M059J (cell line): ENCODE measurements at places on chromosomes 5 and 9.

DNA sequence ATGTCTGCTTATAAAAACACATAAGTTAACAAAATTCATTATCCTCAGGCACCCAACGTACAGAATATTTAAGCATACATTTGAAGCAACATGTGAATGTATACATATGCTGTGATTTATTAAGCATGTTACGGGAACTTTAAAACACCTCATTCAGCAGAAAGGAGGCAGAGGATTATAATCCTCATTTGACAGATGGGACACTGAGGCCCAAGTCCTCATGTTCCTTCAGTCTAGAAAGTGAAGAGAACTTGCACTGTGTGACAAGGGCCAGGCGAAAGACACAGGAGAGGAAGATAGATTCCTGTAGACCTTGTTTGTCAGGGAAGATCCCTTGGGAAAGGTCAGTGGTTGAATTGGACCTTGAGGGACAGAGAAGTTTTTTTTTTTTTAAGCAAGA, 7.6 kb upstream of the PSMD5 start:
- DNase-seq, result no peak

GRCh38 chr9:21796768-21797167, 5.7 kb upstream of the MTAP start:
- DNase-seq, result no peak

DNA sequence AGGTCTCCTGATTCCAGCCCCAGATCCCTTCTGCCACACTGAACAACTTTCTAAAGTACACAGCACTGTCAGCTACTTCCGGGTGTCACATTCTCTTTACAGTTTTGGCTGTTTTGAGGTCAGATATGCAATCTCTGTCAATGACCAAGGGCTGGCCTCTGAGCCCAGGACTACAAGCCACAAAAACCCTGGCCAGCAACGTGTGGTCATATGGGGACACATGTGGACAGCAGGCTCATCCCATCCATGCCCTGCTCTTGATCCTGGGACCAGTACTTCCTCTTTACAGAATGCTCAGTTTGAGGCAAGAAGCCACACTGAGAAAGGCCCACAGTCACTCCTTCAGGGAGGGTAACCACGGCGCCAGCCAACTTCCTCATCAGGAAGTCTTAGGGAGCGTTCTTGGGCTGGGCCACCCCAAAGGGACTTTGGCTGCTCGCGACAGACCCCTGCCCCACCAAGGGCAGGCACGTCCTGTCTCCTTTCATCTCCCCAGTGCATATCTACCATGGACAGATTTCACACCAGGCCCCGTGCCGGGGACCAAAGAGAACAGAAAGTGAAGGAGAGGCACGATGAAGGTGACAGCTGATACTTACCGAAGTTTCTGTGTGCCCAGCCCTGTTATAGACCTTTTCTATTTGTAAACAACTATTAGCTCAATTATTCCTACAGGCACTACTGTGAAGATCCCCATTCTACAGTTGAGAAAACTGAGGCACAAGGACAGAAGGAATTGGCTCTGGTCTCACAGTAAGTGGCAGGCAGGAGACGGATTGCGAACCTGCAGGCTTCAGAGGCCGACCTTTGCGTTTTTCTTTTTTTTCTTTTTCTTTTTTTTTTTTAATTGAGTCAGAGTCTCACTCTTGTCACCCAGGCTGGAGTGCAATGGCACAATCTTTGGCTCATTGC, 37.3 kb downstream of the STK10 start:
- DNase-seq, result peak; percentile 40

- DNase-seq, result no peak
Observed at GRCh38 chr9:130895481-130896232, 955 bp downstream of the QRFP start.

- no peak for DNase-seq
Observed at GRCh38 chr5:135880278-135880677, 15.4 kb downstream of the IL9 start.

DNA sequence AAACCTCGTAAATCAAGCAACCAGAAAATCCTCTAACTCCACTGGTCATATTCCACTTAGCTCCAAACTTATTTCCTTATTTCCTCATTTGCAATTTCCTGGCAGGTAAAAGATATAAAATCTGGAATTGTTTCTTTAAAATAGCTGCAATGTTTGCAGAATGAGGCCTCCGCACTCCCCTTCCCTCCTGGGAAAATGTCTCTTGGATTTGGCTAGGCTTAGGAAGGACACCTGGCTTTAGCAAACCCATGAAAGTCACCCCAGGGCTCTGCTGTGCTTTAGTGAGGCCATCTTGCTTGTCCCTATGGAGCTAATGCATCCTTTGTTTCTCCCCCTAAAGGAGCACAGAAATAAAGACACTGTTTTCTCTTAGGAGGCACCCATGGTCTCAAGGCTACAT, 10.5 kb downstream of the ARSB start:
- no peak for DNase-seq

- DNase-seq, result peak; percentile 40
Observed at GRCh38 chr5:125461641-125462072, 715.2 kb upstream of the ZNF608 start.

DNA sequence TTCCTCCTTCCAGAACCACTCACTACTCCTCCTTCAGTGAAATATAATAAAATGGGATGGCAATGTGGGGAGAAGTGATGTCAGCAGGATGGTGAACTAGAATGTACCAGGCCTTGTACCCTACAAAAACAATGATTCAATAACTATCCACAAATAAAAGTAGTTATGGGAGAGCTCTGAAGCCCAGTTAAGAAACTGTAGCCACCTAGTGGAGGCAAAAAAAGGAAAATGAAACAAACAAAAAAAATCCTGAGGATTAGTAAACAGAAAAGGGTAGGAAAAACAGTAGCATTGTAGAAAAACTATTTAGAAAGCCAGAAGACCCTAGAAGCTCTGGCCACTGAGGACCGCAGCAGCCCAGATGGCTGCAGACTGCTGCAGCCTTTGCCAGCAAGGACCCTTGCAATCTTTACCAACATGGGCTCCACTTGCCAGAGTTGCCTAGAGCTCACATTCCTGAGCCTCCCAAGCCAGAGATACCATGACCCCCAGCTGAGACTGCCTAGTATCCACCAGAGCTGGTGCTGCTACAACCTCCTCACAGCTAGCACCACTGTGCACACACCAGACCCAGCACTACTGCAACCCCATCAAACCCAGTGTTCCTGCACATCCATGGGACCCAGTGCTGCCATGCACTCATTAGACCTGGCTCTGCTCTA, 259.7 kb upstream of the MSX2 start:
- no peak for DNase-seq

- DNase-seq, result no peak
Observed at GRCh38 chr5:86665984-86666760, 48.4 kb downstream of the COX7C start.

- peak; percentile 64 for DNase-seq
Observed at GRCh38 chr9:69573651-69574050, 98.5 kb downstream of the APBA1 start.

DNA sequence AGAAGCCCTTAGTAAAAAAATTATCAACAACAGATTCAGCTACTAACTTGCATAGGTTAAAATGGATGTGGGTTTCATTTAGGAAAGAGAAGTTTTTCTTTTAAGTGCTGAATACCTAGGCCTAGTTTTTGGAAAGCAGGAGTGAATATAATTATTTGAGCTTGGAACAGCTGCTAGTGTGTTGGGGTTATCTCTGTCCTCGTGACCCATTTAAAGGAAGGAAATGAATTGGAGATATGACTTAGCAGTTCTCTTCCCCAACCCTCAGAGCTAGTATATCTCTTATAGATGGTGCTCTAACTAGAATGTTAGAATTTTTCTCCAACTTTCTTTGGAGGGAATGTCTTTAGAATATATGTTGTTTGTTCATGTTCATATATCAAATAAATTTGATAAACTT, 38.6 kb downstream of the ZNF366 start:
- DNase-seq, result peak; percentile 22

- no peak for DNase-seq
Observed at GRCh38 chr9:134776080-134776796, 104.4 kb upstream of the FCN2 start.

DNA sequence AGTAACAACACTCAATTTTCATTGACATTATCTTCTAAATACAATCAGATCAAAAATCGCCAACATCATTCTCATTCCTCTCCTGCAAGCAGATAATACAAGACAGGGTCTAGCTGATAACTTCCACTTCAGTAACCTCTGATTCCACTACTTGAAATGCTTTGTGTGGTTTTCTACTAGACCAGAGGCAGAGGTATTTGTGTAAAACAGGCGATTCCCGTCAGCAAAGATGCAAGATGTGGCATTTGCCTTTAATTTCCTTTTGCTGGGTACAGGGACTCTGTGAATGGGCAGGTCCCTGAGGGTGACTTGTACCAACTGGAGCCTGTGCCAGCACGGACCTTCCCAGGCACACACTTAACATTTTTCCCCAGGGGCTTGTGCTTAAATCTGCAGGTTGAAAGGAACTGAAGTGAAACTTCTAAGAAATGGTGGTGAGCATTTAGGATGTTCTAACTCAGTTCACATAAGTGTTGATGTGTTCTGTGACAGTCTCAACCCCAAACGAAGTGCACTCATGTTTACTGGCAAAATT, 625.5 kb upstream of the WWC1 start:
- DNase-seq, result peak; percentile 72

GRCh38 chr5:40906351-40906751, 2.9 kb upstream of the C7 start:
- peak; percentile 58 for DNase-seq

GRCh38 chr9:69578026-69578425, 94.1 kb downstream of the APBA1 start:
- no peak for DNase-seq

GRCh38 chr5:163106098-163106497, 331.3 kb upstream of the CCNG1 start:
- peak; percentile 13 for DNase-seq

- DNase-seq, result peak; percentile 100
Observed at GRCh38 chr9:114677418-114677817, 4.6 kb downstream of the TEX48 start.

- no peak for DNase-seq
Observed at GRCh38 chr5:158802941-158803341, 296.8 kb downstream of the EBF1 start.

DNA sequence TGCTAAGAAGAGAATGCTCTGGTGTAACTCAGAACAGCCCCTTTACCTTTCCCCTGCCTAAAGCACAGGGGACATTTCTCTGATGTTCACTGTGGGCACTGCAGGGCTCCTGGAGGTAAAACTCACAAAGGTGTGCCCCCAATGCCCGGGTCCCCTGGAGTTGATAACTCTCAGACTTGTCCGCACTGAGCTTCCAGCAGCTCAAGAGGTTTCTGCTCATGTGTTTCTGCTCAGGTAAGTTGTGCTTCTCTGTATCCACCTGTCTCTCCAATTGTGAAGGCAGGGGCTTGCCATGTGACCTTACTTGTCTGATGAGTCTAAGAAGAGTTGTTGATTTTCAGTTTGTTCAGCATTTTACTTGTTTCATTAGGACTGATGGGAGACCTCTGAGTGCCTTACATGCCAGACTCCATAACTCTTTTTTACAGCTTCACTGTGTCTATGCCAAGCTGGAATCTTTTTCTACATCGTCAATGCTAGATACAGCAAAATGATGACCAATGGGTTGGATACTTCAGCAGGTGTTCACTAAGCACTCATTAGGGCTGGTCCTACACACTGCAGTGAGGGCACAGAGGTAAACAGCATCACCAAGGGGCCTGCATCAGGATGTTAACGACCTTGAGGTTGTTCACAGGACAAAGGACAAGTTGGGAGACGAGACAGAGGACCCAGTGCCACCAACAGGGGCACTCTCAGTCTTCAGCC, 56.4 kb downstream of the MRPL36 start:
- no peak for DNase-seq

DNA sequence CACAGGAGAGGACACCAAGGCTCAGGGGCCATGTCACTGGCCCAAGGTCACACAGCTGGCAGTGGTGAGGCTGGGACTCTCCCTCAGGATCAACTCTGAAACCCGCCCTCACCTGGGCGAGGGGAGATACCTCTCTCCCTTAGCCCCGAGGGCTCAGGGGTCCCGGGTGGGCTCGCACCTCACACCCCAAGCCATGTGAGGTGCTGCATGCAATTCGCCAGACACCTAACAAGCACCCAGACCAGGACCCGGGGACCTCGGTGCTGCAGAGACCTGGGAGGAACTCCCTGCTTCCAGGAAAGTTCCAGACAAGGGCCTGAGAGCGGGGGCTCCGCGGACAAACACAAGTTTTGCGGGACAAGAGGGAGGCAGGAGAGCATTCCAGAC, 19.3 kb downstream of the BRD3 start:
- no peak for DNase-seq

DNA sequence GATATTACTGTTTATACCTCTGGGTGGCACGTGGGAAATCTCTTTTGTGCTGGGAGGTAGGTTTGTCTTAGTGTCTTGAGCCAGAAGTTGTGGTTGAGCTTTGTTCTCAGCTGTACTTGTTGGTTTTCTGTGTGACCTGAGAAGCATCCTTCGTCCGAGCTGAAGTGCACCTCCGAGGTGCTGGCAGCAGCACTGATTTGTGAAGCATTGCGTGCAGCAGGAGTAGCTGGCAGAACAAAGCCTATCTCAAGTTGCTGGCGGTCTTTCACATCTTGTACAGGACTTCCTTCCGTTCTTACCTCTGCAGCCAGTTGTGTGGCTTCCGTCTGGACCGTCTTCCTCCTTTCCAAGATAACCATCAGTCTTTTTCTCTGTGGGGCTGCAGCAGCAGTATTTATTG, 4.3 kb downstream of the PRRC2B start:
- peak; percentile 77 for DNase-seq

- DNase-seq, result no peak
Observed at GRCh38 chr5:121031491-121031890, 567.4 kb downstream of the PRR16 start.

DNA sequence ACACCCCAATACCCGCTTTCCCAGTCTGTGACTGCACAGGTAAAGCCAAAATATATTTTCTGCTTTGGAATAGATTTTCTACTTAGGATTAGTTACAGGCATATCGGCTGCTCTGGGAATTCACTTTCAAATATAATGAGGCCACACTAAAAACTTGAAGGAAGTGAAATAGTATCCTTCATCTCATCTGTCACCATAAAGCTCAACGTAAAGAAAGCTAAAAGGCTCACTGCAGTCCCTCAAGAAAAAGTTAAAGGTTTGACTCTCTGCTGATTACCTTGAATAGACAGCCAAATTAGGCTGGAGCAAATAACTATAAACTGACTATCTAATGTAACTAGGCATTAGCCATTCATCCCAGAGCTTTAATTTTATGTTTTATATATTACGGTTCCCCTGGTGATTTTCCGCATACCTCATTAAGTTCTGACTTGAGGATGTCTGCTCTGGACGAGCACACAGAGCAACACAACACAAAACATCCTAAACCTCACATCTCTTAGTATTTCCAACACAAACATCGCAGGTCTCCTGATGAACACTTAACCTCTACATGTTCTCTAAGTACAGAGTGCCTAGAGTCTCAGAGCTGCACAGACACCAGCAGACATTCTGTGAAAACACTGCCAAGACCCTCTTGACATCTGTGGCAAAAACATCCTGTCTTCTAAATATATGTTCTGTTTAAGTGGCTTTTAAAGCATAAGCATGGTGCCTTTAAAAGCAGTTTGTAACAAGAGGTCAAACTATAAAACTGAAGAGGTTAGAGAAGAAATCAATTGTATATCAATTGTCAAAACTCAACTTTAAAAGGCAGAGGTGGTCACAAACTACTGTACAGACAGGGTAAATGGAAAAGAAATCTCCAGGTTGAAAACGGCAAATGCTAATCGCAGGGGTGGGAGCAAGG, 35.4 kb downstream of the ELAVL2 start:
- DNase-seq, result peak; percentile 32

GRCh38 chr5:64273276-64273675, 107.6 kb downstream of the RNF180 start:
- DNase-seq, result no peak
